ENCODE measurements at places on chromosomes 4 and X.

DNA sequence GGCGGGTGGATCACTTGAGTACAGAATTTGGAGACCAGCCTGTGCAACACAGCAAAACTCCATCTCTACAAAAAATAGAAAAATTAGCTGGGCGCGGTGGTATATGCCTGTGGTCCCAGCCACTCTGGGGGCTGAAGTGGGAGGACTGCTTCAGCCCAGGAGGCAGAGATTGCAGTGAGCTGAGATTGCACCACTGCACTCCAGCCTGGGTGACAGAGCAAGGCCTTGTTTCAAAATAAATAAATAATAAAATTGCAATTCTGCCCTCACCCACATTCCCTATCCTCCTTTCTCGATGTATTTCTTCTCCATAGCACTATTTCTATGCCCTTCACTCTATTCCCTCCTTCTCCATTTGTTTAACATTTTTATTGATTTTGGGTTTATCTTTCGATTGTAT, 8.7 kb upstream of the SLAIN2 start:
- H3K27ac ChIP-seq, result no peak overlapping the region
- no peak overlapping the region for H3K4me3 ChIP-seq
- no peaks in the 10 kb centered on the region for H3K36me3 ChIP-seq
- peaks cover 38% of the 10 kb centered on the region for H3K4me1 ChIP-seq

GRCh38 chrX:78168065-78168464, 28.6 kb upstream of the TAF9B start:
- H3K36me3 ChIP-seq, result no peaks in the 10 kb centered on the region
- no peaks in the 10 kb centered on the region for H3K27me3 ChIP-seq
- no peak overlapping the region for H3K4me3 ChIP-seq
- H3K27ac ChIP-seq, result no peak overlapping the region
- DNase-seq, result no peak
- no peaks in the 10 kb centered on the region for H3K4me1 ChIP-seq

DNA sequence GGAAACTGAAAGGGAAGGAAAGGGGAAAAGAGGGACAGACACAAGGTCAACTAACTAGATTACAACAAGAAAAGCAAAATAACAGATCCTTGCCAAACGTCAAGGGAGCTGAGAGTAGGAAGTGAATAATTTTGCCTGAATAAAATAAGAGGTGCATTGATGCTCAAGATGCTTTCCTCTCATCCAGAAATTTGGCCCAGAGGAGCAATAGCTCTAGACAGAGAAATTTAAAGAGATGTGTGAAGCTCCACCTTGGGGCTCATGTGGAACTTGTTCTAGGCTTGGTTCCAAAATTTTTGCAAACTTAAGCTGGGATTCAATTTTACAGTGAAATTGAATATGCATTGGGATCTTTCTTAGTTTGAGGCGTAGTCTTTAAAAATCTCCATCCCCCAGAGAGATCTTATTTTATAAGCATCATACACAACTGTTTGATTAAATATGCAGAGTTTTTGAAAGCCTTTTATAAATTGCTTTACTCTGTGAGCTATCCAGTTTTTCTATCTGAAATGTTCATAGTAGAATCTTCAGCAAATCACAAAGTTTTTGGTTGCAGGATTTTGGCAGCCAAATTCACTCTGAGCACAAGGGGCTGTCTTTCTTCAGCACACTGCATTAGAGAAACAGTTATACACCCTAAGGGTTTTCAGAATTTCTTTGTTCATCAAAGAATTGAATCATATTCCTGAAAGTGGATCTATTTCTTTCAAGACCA, 1159.5 kb downstream of the ADGRL3 start:
- DNase-seq, result no peak
- no peak overlapping the region for H3K4me3 ChIP-seq
- no peaks in the 10 kb centered on the region for H3K27me3 ChIP-seq
- no peaks in the 10 kb centered on the region for H3K36me3 ChIP-seq
- H3K27ac ChIP-seq, result no peak overlapping the region

GRCh38 chrX:39133971-39134370, 332.7 kb downstream of the MID1IP1 start:
- DNase-seq, result no peak
- no peaks in the 10 kb centered on the region for H3K27me3 ChIP-seq
- no peak overlapping the region for H3K27ac ChIP-seq
- H3K36me3 ChIP-seq, result no peaks in the 10 kb centered on the region

GRCh38 chr4:114078636-114079035, 99.2 kb upstream of the ARSJ start:
- H3K4me1 ChIP-seq, result peaks cover 6% of the 10 kb centered on the region
- H3K27ac ChIP-seq, result no peak overlapping the region
- H3K36me3 ChIP-seq, result no peaks in the 10 kb centered on the region
- no peak for DNase-seq

DNA sequence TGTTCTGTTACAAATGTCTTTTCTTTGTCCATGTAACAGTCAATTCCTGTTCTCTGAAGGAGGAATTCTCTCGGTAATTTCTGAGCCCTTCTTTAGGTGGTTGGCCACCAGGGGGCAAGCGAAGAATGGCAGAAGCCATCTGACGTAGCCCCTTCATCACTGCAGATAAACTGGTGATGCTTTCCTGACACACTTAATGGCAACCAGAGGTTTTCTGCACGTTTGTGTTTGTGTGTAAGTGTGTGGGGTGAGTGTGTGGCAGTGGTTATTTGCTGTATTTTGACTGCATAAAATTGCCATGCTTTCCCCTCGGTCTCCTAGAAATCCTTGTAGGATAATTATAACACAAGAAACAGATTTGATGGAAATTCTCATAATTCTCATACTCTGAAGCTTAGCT, 64.8 kb upstream of the STOX2 start:
- H3K4me3 ChIP-seq, result no peak overlapping the region
- H3K4me1 ChIP-seq, result peaks cover 19% of the 10 kb centered on the region
- H3K36me3 ChIP-seq, result no peaks in the 10 kb centered on the region
- H3K27me3 ChIP-seq, result no peaks in the 10 kb centered on the region

DNA sequence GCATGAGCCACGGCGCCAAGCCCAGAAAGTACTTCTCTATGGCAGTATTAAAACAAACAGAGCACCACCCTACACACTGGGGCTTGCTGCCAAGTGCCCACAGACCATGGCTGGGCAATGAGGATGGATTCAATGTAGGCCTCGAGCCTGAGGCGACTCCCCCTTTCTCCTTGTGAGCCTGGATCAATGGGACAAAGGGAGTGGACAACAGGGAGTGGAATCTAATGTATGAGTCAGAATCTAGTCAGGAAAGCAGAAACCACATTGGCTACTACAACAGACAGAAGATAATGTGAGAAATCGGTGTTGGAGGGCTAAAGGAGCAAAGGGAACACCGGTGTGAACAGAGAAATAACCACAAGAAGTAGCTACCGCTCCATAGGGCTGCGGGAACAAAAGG, 37.7 kb upstream of the OCIAD2 start:
- no peak for DNase-seq
- H3K27me3 ChIP-seq, result peaks cover 8% of the 10 kb centered on the region
- H3K36me3 ChIP-seq, result no peaks in the 10 kb centered on the region
- H3K4me1 ChIP-seq, result no peaks in the 10 kb centered on the region
